ENCODE measurements at places on chromosomes 1 and 21.

DNA sequence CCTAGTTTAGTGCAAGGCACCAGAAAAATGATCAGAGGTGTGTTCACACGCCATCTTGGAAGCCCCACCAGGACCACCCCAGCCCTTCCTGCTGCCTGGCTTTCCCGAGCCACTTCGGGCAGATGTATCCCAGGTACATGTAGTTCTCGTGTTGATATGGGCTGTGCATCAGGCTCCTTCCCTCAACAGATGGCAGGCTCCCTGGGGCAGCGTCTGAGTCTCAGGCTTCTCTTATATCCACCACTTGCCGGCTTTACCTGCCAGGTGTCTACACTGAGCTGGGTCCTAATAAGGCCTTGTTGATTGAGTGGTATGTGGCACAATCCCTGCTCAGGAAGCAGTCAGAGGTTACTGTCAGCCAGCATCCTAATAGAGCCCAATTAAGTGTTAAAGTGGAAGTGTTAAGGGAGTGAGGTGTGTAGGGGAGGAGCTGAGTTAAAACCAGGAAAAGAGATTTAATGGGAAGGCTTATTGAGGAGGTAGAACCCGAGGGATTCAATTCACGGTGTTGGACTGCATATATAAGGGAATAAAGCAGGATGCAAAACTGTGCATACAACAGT lies 8.5 kb downstream of the GPA33 start:
- no peak for DNase-seq

- DNase-seq = no peak
Measured at GRCh38 chr1:97166626-97167025, 445.0 kb downstream of the PTBP2 start.

DNA sequence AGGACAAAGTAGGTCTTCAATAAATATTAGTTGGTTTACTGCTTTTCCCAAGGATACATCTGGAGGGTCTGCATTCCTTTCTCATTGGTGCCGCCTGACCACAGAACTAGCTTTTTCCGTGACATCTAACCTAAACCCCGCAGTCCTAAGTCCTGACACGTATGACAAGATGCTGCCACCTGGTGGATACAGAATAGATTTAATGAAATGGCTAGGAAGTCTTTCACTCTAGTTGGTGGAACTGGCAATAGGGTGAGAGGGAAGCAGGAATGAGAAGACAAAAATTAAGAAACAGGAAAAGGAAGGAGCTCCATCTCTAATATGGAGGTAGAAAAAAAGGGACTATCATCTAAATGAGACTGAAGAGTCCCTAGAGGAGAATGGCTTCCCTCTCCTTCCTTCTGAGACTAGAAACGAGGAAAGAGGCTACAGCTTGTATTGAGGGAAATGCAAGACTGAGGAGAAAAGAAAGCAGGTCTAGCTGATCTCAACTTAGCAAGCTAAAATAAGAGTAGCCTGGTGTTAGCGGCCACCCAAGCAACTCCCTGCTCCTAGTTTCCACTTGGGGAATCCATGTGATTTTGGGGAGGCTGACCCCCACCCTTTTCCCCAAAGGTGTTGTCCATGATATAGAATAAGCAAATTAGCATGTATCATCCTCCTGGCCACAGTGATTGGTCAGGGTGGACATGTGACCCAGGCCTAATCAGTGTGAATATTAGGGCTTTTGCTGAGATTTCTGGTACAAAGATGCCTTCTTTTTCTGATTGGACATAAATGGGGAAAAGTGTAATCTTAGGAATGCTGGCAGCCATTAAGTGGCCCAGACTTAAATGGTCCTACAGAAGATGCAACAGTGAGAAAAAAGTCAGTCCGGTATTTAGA lies 5.9 kb downstream of the RFX5 start:
- DNase-seq = peak; percentile 10

- DNase-seq = no peak
Measured at GRCh38 chr1:89865498-89866382, 44.9 kb downstream of the LRRC8D start.

DNA sequence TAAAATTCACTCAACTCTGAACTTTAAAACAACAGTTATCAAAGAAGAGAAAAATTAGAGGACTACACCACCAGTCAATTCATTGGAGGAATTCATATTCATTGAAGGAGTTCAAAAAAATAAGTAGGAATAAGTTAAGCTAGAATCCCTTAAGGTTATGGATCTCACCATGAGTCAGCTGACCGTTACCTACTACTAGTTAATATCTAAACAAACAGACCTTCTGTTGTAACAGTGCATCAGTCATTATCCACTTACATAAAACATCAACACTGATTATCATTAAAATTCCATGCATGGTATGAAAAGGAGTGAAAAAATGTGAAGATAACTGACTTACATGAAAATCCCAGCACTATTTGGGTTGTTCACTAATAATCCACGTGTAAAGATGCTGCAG lies 44.9 kb downstream of the FOXJ3 start:
- DNase-seq = no peak

DNA sequence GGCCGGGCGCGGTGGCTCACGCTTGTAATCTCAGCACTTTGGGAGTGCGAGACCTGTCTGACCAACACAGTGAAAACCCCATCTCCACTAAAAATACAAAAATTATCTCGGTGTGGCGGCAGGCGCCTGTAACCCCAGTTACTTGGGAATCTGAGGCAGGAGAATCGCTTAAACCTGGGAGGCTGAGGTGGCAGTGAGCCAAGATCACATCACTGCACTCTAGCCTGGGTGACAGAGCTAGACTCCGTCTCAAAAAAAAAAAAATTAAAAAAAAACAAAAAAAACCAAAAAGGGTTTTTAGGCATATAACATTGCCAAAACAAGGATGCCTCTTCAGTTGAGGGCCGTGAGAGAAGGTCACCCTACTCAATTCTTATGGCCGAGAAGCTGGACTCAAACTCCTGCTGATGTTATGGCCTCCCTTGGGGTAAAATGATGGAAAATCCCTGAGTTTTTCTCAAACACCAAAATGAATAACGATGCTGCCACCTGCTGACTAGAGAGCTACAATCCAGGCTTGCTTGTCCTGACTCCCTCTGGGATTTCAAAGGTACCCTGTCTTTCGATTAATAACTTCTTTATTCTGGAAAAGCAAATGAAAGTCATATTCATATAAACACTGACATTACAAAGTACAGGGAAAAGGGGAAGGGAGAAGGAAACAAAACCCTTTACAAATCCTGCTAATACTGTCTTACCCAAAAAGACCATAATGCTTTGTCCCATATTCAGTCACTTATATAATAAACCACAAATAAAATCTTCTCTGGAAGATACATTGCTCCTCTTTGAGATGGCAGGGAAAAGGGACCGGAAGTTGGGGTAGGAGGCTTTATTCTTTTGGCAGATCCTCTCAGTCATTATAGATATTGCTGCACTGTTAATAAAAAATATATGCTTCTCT lies 10.7 kb downstream of the RAB42 start:
- no peak for DNase-seq

- DNase-seq = no peak
Measured at GRCh38 chr1:203995228-203995627, 77.7 kb upstream of the SOX13 start.

- DNase-seq = no peak
Measured at GRCh38 chr21:45987121-45987711, 5.6 kb downstream of the COL6A1 start.

GRCh38 chr1:109242387-109242786 lies 7.0 kb upstream of the CELSR2 start:
- no peak for DNase-seq

DNA sequence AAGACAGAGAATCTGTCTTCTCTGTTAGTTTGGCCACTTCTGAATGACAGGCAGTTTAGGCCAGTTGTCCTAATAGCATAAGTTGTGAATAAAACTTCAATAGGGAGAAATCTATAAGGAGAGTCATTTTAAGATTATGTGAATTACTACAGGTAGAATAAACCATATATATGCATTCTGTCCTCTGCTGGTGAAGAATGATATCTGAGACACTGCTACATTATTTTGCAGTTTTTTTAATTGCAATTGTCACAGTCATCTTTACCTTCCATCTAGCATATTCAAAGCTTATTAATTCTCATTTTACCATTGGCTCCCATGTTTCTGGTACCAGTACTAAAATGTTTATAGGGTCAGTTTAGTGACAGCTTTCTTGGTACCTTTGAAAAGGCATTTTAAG lies 519.6 kb upstream of the DEPDC1 start:
- DNase-seq = no peak

- peak; percentile 54 for DNase-seq
Measured at GRCh38 chr1:11650331-11650991, 3.8 kb downstream of the FBXO2 start.

GRCh38 chr1:115340879-115341278 lies 2.8 kb upstream of the NGF start:
- DNase-seq = no peak

All from stimulated activated CD8-positive, alpha-beta memory T cell treated with anti-CD3 and anti-CD28 coated beads, Interleukin-15, amount 100 ng/mL, for 1 hour (primary cell).